ENCODE measurements at places on chromosomes 5 and 9.

GRCh38 chr5:139849942-139850341 lies 54.3 kb downstream of the PSD2 start:
- no peak for DNase-seq

DNA sequence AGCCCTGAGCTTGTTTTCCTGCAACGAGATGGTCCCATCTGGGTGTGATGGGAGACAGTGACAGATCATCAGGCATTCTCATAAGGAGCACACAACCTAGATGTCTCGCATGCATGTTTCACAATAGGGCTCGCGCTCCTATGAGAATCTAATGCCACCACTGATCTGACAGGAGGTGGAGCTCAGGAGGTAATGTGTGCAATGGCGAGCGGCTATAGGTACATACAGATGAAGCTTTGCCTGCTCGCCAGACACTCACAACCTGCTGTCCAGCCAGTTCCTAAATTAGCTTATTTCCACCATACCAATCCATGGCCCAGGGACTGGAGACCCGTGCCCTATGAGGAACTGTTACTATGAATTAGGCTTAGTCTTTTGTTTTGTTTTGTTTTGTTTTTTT lies 55.3 kb upstream of the SLC30A5 start:
- DNase-seq, result no peak

- no peak for DNase-seq
Observed at GRCh38 chr5:36611520-36612274, 5.3 kb downstream of the SLC1A3 start.

DNA sequence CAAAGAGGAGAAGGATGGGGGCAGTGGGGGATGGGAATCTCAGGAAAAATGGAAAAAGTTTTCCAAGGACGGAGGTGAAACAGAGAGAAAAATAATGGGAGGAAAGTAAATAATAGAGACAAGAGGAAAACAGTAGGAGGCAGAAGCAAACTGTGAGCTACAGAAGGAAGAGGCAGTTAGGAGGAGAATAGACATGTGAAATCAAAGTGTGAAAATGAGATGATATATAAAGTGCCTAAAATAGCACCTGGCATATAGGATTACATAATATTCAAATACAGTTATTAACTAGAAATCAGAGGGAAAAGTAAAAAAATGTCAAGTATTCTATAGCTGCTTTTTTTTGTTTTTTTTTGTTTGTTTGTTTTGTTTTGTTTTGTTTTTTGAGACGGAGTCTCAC lies 44.0 kb upstream of the PLIN2 start:
- no peak for DNase-seq

DNA sequence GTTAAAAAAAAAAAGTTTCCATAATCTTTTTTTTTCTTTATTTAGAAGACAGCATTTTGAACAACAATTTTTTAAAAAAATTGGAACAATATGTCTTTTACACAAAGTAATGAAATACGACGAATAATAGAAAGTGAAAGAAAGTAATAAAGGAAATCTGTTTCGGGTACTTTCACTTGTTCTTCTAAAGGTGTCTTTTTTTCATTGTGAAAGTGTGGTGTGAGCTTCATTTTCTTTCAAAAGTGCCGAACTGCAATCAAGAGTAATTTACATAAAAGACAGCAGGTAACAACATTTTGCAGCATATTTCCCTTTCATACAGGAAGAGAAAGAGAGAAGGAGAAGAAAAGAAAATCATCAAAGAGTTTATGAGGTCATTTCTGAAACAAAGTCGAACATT lies 159.7 kb upstream of the CDH12 start:
- no peak for DNase-seq

GRCh38 chr9:130368631-130369103 lies 76.1 kb upstream of the ASS1 start:
- DNase-seq, result no peak
